ENCODE measurements at places on chromosomes 1 and 21. TPM values are rescaled to one million over a fixed set of nuclear protein-coding genes. Genes with fewer than 3 reads are reported as not detected.

The OR2T29 gene
- not detected for total RNA-seq

The CYP4Z1 gene
- not detected for total RNA-seq

The FBXO2 gene
- 30.9 TPM for total RNA-seq

The MARK1 gene
- 16.2 TPM for total RNA-seq

The HES2 gene
- total RNA-seq, result 33.0 TPM

The ANGPTL3 gene
- not detected for total RNA-seq

The AQP10 gene
- 0.18 TPM for total RNA-seq

The PGLYRP3 gene
- total RNA-seq, result not detected

The C1orf87 gene
- total RNA-seq, result not detected

The PTGFRN gene
- total RNA-seq, result 171 TPM

The LRRN2 gene
- not detected for total RNA-seq

The METTL25B gene
- 15.7 TPM for total RNA-seq

The OR2AK2 gene
- total RNA-seq, result not detected

The ZNF436 gene
- 11.8 TPM for total RNA-seq

The RPE65 gene
- total RNA-seq, result not detected

All from foreskin keratinocyte (primary cell).